ENCODE measurements at places on chromosomes 16 and 17.

DNA sequence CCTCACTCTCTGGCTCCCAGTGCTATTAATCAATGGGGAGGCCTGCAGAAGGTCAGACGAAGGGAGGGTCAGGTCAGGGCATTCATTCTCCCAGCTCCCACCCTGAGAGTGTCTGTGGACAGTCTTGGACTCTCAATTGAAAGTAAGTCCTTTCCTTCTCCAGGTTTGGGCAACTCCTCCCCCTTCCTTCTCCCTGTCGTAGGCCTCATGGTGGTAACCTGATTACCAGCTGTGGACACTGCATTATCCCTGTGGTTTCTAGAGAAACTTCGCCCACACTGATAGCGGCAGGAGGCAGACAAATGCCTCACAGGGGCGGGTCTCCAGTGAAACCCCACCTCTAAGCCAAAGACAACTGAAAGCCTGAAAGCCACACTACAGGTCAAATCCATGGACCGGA lies 57.7 kb upstream of the SLC25A19 start:
- no peak for DNase-seq

- no peak for DNase-seq
Observed at GRCh38 chr17:8462564-8462963, 26.9 kb downstream of the NDEL1 start.

- no peak for DNase-seq
Observed at GRCh38 chr16:71524566-71525553, 1.4 kb upstream of the CHST4 start.

- no peak for DNase-seq
Observed at GRCh38 chr16:4034963-4035362, 81.3 kb downstream of the ADCY9 start.

GRCh38 chr16:68265078-68265920 lies 973 bp downstream of the SLC7A6 start:
- no peak for DNase-seq

- DNase-seq = no peak
Observed at GRCh38 chr17:62030264-62030663, 34.8 kb downstream of the MED13 start.

GRCh38 chr17:75703591-75703990 lies 17.7 kb upstream of the ITGB4 start:
- DNase-seq = no peak

DNA sequence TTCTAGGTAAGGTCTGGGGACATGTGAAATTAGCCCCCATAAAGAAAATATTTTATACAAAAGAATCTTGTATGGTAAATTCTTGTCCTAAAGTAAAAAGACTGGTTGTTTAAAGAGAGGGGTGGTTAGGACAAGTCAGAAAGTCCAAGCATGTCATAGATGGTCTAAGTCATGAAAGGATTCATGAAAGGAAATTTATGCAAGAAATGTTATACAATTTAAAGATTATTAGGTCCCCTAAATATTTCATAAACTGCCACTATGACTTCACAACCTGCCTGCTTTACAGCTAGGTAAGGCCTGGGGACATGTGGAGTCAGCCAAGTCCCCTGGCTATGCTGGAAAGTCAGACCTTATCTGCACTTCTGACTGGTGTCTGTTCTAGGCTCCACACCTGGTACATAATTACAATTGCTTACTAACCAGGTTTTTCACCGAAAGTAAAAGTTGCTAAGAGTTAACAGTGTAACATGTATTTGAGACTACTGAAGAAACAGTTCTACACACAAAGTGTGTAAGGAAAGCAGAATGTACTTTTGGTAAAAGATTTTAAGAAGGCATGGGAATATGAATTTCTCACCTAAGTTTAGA lies 17.0 kb downstream of the N4BP1 start:
- no peak for DNase-seq

DNA sequence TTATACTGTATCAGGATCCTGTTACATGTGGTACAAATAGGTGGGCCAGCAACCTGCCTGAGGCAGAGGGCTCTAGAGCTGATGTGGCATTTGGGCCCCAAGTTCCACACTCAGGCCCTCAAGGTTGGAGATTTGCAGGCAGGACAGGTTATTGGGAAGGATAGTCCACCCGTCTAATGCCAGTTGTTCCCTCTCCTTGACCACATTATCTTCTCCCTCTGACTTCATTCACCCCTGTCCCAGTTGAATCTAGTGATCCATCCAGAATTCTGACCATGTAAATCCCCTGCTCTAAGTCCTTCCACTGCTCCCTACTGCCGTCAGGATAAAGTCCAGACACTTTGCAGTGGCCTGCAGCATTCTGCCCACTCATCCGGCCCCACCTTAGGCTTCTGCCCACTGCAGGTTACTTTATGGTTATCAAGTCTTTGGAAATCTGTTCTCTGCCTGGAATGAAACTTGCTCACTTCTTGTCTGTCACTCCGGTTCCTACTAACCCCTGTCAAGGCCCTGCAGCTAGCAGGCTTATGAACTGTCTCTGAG lies 1.9 kb upstream of the NFATC3 start:
- DNase-seq = no peak

DNA sequence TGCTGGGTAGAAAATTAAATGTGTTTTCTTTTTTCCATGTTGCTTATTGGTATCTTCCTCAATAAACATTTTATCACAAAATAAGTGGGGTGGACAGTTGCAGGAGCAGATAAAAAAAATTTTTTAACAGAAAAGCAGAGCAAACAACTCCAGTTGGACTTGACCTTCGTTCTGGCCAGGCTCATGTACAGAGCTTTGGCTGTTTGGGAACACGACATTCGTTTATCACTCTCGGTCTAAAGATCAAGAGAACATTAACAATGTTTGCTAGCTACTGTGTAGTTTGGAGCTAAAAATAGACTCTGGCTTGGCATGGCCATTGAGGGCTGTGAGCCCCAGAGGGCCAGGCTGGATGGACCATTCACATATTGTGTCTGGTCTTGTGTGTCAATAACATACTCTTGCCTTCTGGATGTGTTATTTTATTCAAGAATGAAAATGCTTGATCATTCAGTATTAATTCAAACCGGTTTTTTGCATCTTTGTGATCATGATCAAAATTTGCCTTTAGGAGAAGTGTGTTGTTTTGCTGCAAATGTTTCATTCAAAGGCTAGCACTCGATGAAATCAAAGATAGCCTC lies 56.6 kb downstream of the TMEM186 start:
- no peak for DNase-seq

GRCh38 chr17:17780922-17781590 lies 55.7 kb downstream of the SREBF1 start:
- no peak for DNase-seq

GRCh38 chr17:57939797-57940196 lies 15.4 kb downstream of the CUEDC1 start:
- DNase-seq = no peak

- DNase-seq = no peak
Observed at GRCh38 chr17:82939621-82940135, 99.9 kb upstream of the ZNF750 start.

DNA sequence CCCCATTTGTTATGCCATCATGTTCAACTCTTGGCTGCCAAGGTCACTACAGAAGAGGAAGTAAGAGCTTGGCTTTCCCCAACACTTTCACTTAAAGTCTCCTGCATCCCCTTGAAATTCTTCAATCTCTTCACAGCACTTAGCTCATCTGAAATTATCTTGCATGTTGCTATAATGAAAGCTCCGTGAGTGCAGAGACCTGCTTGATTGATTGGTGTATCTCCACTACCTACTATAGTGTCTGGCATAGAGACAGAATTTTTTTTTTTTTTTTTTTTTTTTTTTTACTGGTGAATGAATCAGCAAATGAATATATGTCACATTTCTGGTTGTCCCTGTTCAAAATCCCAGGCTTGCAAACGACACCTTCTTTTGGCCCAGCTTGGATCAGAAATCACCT lies 1.9 kb upstream of the SDR42E1 start:
- no peak for DNase-seq

DNA sequence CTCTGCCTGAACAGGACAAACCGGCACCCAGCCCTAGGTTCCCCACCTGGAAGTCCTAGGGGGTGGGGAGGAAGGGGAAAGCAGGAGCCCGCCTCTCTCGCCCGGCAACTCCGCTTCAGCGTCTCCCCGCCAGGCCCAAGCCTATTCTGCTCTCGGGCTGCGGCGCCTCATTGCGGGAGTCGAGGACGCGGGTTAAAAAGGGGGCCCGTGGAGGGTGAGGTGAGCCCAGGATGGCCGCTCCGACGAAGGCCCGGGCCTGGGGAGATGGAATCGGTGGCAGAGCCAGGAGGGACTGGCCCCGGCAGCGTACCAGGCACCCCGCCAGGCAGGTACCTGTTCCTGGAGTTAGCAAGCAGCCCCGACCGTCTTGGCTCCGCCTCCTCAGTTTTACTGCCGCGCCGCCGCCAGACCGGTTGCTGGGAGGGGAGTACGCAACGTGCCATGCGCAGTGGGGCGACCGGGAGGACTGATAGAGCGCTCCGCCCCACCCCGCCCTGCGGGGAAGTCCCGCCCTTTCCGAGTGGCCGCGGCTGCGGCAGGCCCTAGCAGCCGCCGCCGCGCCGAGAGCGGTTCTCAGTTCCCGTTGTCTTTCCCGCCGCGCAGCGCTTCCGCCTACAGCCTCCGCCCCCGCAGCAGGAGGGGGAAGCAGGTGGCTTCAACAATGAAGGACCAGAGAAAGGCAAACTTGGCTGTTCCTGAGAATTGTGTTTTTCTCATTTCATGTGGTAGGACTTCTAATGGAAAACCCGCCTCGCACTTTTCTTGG lies at the start of gene STRADA:
STRADA (minus strand) TSS at position 392 of the 766 bp plus-strand sequence. CDS start 13,430 bp downstream, outside the sequence.
- peak; percentile 95 for DNase-seq
